ENCODE measurements at places on chromosomes 5 and 9.

DNA sequence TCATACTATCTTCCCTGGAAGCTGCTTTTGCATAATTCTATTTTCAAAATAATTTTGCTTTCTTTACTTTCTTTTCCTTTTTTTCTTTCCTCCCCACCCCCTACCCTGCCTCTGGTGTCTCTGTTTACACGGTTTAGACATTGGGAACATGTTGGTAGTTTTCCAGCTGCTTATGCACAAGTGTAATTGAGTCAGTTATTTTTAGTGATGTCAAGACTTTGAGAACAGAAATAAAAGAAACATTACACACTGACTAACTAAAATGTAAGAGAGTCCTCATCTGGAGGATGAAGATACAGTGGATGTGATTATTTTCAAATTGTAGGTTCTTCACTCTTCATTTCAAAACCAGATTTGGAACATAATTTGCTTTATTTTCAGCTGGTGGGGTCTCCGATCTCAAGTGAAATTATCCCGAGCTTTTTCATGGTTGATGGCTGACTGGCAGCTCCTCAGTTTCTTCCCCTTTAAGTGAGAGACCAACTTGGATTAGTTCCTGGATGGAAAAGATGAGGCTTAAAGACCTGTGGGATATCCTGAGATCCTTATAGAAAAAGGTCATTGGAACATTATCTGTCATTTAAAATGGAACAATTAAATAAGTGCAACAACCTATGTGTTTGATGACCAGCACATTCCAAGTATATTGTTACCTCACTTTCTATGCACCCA is 154.4 kb upstream of the ZNF462 start:
- DNase-seq = no peak

DNA sequence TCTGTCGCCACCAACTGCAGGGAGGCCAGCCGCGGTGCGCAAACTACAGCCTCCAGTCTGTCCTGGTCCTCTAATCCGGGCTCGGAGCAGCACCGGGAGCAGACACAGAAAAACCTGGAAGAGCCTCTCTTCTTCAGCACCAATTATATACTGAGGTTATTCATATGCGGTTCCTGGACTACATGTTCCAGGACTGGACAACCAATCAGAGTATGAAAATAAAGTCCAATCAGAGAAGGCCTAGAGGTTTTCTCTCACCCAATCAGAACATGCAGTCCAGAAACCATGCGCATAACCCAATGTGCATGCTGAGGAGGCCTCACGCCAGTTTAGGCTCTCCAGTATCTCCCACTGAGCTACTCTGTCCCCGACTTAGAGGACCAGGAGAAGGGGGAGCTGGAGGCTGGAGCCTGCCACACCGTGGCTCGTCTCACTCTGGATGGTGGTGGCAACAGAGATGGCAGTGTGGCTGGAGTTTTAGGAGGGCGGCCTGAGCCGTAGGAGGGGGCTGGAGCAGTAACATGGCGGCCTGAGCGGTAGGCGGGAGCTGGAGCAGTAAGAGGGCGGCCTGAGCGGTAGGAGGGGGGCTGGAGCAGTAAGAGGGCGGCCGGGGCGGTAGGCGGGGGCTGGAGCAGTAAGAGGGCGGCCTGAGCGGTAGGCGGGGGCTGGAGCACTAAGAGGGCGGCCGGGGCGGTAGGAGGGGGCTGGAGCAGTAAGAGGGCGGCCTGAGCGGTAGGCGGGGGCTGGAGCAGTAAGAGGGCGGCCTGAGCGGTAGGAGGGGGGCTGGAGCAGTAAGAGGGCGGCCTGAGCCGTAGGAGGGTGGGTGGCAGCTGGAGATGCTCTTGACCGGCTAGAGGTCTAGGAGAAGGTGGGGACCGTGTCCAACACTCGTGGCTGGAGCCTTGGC is 20.4 kb upstream of the TRIM52 start:
- DNase-seq = no peak

GRCh38 chr9:81530310-81530810 is 159.0 kb downstream of the TLE1 start:
- DNase-seq = no peak

DNA sequence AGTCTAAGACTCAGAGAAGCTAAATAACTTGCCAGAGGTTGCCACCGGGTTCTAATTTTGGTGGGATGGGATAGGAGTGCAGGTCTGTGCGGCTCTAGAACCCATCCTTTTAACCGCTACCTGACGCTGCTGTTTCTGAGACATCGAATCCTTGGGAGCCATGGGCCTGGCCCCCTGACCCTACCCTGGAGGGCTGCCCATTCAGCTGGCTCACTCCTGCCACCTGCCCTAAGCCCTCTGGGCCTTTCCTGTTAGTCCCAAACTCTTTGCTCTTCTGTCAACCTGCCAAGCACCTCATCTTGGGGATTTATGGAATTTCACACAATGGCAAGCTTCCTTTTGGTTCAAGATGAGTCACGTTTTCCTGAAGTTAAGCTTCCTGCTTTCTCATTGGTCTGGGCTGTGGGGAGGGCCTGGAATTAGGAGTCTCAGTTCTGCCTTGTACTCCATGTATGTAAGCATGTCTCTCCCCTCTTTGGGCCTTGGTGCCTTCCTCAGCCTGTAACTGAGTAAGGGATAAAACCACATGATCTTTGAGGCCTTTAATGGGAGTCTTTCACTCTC is 26.6 kb downstream of the ENHO start:
- DNase-seq = no peak

- DNase-seq = no peak
Observed at GRCh38 chr9:20376731-20377375, 245.4 kb downstream of the MLLT3 start.

Measured in activated naive CD4-positive, alpha-beta T cell (primary cell).